Suppressor macrophage treated with lipopolysaccharide for 4 hours (primary cell): ENCODE measurements at places on chromosomes 16 and 17.

DNA sequence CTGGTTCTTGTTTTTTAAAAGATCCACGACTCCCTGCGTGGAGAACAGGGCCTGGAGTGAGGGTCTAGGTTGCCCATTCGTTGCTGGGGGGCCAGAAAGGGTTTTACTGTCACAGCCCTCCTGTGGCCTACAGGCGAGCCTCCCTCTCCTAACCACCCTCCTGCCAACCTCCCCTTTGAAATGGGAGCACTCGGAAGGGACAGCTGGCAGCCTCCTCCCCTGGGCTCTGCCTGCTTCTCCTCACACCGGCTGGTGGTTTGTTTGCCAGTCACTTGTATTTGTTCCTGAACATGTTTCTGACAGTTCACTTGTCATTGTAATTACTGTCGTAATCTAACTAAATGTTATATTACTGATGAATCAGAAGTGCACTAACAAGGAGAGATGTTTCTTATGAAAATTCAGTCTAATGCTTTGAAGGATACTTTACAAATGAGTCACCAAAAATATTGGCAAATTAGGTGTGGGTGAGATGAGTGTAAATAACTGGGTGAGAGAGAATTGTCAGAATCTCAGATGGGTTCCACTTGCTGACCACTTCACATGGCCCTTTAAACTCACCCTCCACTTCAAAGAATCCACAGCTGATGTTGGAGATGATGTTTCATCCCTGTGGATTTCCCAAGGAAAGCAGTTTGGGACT is 2.7 kb upstream of the SPPL2C start:
- no peak for DNase-seq

- no peak for DNase-seq
Measured at GRCh38 chr17:49456183-49456965, 38.7 kb upstream of the NGFR start.

GRCh38 chr16:47260503-47260902 is 116.8 kb upstream of the NETO2 start:
- DNase-seq: no peak

DNA sequence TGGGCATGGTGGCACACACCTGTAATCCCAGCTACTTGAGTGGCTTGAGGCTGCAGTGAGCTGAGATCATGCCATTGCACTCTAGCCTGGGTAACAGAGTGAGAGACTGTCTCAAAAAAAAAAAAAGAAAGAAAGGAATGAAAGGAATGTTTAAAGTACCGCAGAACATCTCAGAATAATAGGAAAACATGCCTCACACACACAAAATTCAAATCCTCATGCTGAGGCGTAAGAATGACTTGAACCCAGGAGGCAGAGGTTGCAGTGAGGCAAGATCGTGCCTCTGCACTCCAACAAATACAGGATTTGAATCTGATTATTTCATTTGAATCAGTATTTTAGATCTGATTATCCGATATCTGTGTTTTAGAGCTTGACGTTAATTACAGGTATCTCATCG is 21.3 kb upstream of the GAA start:
- no peak for DNase-seq

- DNase-seq: no peak
Measured at GRCh38 chr16:74146643-74147042, 150.0 kb upstream of the PSMD7 start.

DNA sequence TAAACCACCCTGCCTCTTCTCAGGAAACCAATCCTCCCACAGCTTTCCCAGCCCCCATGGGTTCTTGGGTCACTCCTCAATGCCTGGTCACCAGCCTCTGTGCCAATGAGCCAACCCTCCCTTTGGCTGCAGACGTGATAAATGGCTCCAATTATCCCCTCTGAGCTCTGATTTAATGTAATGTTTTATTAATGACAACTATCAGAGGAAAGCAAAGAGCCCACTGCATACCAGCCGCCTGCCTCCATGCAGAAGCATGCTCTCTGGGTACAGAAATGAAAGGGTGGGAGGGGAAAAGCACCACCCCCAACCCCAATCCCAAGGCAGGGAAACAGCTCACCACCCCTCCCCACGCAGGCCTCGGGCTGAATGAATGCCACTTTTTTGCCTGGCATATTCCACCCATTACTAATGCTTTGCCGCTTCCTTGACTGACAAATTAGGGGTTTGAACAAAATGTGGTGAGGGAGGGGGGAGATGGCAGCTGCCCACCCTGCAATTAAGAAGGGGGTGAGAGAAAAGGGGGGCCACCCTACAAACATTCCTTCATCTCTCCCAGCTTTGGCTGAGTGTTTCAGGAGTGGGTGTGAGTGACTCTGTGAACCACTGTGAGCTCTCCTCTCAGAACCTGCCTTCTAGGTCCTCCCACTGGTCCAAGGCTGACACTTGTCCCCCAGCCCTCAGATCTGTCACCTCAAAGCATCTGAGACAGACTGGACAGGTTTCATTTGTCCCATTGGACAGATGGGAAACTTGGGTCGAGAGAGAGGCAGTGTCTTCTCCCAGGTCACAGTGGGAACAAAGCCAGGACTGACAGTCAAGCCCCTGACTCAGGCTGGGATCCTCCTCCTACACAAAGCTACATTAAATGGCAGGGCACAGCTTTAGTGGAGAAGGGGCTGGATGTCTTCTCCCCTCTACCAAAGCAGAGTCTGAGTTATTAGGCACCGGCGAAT is 161.5 kb downstream of the TMEM132E start:
- no peak for DNase-seq

DNA sequence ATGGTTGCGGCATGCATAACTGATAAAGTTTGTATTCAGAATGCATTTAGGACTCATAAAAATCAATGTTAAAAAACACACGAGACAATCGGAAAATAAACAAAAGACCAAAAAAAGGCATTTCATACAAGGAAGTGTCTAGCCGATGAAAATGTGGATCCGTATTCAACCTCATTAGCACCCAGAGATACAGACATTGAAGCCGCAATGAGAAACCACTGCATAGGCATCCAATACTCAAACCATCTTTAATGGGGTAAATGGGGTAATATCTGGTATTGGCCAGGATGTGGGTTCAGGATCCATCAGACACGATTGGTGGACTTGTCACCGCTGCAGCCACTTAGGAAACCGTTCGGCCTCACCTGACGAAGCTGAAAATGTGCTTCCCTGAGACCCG is 47.4 kb upstream of the ENPP7 start:
- no peak for DNase-seq
